ENCODE measurements at places on chromosomes 13 and 19.

DNA sequence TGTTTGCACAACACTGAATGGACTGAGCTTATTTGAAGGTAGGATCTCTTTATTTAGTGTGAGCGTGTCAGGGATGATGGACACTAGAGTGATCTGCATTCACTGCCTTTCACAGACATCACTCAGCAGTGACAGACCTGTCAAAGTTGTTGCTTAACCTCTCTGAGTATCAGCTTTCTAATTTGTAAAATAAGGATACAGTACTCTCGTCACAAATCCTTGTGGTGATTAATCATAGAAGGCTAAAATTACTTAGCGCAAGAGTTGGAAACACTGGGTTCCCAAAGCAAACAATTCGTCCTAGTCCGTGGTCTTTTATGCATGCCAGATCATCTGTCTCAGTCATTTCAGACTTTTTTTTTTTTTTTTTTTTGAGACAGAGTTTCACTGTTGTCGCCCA is 16.6 kb downstream of the CARD8 start:
- no peak for DNase-seq

DNA sequence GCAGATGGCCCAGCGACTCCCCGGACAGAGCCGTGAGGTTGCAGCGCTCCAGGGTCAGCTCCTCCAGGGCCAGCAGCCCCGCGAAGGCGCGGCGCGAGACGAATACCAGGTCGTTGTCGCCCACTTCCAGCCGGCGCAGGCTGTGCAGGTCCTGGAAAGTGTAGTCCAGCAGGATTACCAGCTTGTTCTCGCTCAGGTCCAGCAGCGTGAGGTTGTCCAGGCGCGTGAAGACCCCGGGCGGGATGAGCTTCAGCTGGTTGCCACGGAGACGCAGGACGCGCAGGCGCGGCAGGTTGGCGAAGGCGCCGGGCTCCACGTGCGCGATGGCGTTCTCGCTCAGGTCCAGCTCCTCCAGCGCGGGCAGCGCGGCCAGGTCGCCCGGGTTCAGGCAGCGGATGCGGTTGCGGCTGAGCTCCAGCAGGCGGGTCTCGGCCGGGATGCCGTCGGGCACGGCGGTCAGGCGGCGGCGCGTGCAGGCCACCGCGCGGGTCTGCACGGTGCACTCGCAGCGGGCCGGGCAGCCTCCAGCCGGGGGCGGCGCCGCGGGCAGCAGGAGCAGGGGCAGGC is 9.3 kb upstream of the PEAK3 start:
- no peak for DNase-seq

- DNase-seq = no peak
Measured at GRCh38 chr13:20991741-20992520, 69.5 kb downstream of the LATS2 start.

DNA sequence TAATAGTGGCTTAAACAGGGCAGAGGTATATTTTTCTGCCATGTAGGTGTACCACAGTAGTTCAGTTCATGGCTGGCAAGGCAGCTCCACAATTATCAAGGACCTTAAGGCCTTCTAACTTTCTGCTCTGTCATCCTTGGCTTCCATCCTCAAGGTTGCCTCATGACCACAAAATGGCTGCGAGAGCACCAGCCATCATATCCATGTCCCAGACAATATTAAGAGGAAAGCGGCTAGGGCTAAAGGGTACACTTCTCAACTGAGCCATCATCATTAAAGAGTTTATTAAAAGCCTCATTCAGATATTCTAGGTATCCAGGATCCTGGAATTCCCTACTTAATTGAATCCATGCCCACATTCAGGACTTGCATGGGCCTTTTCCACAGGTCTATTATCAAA is 62.7 kb upstream of the MRI1 start:
- DNase-seq = no peak

DNA sequence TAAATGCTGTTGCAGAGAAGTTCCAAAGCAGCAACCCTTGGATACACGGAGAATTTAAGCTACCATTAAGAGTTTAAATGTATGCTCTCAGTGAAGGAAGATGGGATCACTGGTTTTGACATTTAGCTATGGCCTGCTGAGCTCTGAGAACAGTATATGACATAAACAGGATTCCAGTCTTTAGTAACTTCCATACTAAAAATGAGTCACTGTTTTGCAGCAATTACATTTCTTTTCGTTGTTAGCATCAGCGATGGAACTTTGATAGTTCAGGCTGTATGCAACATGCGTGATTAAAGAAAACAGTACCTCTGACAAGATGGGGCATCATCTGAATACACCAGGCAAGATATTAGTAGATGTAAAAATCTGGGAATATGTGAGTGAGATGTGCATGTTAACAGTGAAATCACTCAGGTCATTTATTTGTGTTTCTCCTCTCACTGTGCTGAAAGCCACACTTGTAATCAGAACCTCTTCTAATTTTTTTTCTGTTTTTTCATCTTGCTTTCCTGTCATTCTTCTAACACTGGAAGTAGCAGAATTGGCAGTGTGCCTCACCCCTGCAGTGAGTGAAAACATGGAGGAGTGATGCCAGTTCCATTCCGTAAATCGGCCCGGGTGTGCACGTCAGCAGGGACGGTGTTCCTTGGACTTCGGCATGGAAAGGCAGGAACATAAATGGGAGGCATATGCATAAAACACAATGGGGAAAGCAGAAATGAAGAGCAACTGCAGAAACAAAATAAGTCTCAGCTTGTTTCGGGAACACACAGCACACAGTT is 361.5 kb downstream of the OXGR1 start:
- no peak for DNase-seq

DNA sequence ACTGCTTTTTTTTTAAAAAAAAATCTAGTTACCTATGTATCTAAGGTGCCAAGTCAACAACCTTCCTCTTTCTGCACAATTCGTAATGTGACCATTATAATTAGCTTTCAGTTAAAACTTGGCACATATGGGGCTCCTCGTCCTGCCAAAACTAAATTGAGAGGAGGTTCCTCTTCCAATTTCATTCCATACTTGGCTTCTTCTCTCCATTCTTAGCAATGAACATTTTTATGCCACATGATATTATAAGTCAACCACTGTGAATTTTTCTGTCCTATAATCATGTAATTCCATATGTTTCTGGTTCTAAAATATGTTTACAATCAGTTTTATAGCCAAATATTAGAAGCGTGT is 177.0 kb downstream of the DCLK1 start:
- peak; percentile 29 for DNase-seq

GRCh38 chr13:20161275-20161950 is 561 bp upstream of the GJA3 start:
- DNase-seq = no peak

DNA sequence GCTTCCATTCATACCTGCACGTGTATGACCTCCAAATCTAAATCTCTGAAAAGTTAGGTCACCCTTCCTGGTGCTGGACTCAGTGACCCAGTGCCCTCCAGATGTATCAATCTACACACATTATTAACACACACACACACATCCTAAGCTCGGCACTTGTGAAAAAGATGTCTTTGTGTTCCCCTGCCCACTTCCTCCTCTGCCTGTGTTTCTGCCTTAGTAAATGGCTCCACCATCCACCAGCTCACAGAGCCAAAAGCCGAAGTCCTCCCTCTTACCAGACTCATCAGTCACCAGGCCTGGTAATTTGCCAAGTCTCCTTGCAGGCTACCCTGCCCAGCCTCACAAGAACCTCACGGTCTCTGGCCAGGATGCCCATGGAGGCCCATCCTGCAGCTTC is 131.5 kb downstream of the SHISA2 start:
- no peak for DNase-seq

DNA sequence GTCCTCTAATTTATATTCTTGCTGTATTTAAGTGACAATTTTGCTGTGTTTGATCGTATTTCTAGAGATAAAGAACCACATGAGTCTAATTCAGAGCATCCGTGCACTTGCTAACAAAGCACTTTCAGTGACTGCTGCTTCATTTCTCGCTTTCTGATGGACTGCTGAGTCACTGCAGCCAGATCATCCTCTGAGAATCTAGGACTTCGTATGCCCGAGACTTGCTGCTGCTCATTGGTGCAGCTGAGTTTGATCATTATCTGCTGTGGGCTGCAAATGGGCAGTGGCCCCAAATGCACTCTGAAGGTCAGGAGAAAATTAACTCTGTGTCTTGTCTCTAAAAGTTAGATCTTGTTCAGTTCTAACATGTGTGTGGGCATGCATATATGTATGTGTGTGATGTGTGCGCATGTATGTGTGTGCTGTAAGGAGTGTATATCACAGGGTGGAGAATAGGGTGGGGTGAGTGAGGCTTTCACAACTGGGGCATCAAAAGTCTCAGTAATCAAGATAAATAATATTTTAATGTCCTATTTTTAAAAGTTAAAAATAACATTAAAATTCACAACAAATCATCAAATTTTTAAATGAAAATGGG is 342.6 kb downstream of the MTUS2 start:
- peak; percentile 61 for DNase-seq

- no peak for DNase-seq
Measured at GRCh38 chr13:43357564-43357963, 334.2 kb downstream of the DNAJC15 start.

DNA sequence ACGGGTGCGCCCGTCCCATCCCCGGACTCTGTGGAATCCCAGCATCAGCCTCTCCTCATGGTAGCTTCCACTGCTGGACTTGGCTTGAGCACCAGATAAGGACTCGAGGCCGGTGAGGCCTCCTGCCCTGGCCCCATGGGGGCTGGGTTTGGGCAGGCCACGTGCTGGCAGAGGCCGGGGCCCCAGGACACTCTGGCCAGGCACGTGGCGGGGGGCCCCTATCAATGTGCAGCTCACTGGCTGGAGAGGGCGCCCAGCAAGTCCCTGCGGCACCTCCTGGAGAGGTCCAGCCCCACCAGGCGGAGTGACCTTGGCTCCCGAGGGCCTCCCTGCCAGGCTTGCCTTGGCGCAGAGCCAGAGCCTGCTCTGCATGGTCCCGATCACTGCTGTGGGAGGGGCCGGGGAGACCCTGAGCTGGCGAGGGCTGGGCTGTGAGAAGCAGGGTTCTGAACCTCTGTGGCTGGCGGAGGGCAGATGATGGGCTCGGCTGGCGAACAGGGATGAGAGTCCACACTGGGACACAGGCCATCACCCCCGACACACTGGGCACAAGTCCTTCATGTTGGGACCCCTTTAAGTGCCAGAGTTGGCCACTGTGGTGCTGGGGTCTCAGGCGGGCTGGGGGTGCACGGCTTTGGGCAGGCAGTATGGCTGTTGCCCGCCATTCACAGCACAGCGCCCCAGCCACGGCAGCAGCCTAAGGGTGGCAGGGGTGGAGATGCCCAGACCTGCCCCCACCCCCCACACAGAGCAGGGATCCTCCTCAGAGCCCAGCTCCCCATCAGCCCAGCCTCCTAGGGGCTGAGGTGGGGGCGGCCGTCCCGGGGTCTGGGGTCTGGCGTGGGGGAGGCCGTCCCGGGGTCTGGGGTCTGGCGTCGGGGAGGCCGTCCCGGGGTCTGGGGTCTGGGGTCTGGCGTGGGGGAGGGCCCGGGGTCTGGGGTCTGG is 19.1 kb downstream of the CEBPG start:
- DNase-seq = no peak

DNA sequence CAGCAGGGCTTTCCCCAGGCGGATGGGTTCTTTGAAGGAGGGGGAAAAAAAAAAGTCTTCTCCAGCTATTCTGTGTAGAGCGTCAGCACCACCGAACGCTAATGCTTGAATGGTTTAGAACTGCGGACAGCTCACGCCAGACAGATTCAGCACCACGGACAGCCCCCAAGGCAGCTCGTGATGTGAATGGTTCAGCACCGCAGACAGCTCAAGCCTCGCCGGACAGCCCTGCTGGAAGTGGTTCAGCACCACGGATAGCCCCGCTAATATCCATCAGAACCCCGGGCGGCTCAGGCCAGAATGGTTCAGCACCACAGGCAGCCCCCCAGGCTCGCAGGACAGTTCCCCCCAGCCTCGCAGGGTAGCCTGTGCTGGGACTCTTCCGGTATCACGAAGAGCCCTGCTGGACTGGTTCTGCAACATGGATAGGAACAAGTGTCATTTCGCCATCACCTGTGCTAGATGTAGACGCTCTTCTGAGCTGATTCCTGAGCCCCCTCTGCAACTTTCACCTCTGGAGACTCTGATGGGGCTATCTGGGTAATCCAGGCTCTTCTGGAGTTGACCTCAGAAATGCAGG is 4.9 kb upstream of the SMIM17 start:
- DNase-seq = peak; percentile 26

DNA sequence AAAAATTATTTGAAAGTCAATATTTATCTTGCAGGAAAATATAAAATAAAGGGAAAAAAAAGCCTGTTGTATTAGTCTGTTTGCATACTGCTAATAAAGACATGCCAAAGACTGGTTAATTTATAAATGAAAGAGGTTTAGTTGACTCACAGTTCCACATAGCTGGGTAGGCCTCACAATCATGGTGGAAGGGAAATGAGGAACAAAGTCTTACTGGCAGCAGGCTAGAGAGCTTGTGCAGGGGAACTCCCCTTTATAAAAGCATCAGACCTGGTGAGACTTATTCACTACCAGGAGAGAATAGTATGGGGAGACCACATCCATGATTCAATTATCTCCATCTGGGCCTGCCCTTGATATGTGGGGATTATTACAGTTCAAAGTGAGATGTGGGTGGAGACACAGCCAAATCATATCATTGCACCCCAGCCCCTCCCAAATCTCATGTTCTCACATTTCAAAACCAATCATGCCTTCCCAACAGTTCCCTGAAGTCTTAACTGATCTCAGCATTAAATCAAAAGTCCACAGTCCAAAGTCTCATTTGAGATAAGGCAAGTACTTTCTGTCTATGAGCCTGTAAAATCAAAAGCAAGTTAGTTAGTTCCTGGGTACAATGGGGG is 1416.5 kb upstream of the SPRY2 start:
- DNase-seq = no peak

DNA sequence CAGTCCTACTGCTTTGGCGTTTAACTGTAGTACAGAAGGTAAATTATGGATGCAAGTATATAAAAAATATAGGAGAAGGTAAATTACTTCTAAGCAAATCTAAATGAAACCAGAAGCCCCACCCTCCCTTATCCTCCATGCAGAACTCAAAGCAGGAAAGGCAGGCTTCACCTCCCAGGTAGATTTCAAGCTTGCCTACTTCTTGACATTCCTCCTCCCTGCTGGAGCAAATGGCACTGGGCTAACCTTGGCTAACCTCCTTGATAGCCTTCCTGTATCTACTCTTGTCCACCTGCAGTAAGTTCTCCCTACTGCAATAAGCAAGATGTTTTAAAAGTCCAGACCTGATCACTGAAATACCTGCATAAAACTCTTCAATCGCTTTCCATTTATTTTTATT is 396.0 kb downstream of the IRS2 start:
- no peak for DNase-seq

DNA sequence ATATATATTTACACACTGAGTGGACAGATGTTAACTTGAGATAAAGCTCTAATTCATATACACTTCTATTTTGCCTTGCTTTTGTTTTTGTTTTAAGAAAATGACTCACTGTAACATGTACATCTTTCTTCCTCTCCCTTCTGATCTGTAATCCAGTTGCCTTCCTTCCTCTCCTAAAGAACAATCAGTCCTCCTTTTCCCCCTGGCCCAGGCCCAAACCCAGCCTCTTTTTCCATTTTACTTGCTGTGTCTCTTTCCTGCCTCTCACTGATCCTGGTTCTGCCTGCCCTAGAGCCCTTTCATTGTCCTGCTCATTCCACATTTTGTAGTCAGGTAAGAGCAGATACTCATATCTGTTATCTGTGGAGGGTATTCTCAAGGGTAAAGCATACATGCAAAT is 50.8 kb downstream of the ZAR1L start:
- no peak for DNase-seq

- no peak for DNase-seq
Measured at GRCh38 chr13:40812724-40813445, 23.5 kb downstream of the SLC25A15 start.

- DNase-seq = no peak
Measured at GRCh38 chr13:42152495-42152894, 104.0 kb downstream of the DGKH start.
